ENCODE measurements at places on chromosomes 2 and 18.

DNA sequence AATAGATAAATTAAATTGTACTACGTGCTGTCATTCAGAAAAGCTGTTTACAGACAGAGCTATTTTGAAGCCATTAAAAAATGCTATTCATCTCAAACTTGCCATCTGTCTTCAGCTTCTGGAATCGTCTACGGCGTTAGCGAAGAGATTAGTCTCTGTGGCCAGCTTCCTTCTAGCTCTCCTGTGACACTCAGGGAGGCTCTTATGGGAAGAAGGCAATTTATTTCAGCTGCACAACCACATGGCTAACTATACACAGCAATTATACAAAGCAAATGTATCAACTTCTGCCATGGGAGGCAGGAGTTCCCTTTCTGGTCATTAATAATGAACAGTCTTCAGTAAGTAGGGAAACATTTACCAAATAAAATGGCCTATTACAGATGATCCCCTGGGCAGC, 6.3 kb downstream of the CTAGE1 start:
- DNase-seq: no peak

DNA sequence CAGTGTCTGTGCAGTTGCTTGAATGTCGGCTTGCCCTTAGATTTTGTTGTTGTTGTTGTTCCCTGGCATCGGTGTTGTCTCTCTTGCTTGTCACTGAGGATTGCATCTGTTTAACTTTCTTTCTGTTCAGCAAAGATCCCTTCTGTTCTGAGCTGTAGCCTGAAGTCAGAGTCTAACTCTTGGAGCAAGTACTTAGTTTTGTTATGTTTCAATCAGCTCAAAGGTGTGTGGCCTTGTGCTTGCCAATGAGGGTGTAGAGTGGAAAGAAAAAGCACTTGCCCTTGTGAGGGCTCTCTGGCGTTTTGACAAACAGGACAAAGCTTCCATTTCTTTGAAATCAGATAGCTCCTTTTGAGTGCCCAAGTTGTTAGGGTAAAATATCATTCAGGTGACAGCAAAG, 757.1 kb upstream of the CDH7 start:
- DNase-seq: no peak

DNA sequence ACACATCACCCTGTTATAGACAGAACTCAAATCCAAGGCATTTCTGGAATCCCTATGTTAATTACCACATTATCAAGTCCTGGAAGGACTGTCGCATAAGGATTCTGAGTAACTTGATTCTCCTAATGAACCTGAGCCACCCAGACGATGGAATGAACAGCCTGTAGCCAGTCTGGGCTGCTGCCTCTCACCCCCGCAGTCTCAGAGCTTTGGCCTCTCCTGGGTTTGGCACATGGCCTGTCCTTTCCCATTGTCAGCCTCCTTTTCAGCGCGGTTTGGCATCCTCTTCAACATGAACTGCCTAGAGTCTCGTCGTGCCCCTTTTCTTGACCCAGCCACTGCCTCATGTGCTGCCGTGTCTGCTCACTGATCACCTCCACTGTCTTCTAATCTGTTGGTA, 147.6 kb downstream of the SLC8A1 start:
- DNase-seq: no peak

DNA sequence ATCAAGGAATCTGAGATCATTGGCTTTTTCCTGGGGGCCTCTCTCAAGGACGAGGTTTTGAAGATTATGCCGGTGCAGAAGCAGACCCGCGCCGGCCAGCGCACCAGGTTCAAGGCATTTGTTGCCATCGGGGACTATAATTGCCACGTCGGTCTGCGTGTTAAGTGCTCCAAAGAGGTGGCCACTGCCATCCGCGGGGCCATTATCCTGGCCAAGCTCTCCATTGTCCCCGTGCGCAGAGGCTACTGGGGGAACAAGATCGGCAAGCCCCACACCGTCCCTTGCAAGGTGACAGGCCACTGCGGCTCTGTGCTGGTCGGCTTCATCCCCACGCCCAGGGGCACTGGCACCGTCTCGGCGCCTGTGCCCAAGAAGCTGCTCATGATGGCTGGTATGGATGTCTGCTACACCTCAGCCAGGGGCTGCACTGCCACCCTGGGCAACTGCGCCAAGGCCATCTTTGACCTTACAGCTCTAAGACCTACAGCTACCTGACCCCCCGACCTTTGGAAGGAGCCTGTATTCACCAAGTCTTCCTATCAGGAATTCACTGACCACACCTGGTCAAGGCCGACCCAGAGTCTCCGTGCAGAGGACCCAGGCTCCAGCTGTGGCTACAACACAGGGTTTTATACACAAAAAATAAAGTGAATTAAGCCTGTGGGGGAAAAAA, 141.8 kb downstream of the SOCS6 start:
- no peak for DNase-seq

DNA sequence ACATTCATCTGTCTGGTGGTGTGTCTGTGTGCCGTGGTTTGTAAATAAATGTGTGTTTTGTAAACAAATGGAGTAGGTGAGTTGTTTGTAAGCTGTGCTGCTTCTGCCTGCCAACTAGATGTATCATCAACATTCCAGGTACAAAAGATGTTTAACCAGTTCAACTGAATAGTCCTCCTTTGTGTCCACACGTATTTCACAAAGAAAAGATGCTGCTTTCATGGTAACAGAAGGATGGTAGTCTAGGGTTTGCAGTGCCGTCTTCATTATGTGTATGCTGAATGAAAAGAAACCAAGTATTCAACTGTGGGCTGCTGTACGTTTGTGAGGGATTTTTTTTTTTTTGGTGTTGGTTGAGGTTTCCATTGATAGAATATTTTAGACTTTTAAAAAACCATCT, 72.1 kb downstream of the CAMKMT start:
- DNase-seq: no peak
